ENCODE measurements at places on chromosomes 5 and 9. TPM values are rescaled to one million over a fixed set of nuclear protein-coding genes. Genes with fewer than 3 reads are reported as not detected.

The NFIB gene
- 124 TPM for total RNA-seq

- peak; percentile 91 for DNase-seq
These were observed 1.0 kb upstream of the DAB2IP start for GRCh38 chr9:121650217-121651007.

GRCh38 chr5:134949316-134949715, 18.4 kb upstream of the CATSPER3 start:
- DNase-seq: no peak

DNA sequence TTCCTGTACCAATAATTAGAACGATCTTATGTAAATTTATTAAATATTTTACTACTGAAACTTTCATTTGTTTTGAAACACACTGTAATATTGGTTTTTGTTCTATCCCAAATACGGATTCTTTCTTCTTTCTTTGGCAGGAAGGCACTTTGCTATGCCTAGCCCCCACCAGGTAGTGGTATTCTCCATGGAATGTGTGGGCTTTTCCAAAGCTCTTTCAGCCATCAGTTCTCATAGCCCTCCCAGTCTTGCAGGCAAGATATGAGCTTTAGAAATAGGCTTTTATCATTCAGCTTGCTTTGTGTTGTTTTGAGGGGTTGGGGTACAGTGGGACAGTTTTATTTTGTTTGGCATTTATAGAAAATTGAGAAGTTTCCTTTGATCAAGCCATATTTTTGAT, 107.5 kb downstream of the DMXL1 start:
- DNase-seq: no peak

- DNase-seq: no peak
These were observed 116.0 kb downstream of the SLC12A2 start for GRCh38 chr5:128199611-128200010.

DNA sequence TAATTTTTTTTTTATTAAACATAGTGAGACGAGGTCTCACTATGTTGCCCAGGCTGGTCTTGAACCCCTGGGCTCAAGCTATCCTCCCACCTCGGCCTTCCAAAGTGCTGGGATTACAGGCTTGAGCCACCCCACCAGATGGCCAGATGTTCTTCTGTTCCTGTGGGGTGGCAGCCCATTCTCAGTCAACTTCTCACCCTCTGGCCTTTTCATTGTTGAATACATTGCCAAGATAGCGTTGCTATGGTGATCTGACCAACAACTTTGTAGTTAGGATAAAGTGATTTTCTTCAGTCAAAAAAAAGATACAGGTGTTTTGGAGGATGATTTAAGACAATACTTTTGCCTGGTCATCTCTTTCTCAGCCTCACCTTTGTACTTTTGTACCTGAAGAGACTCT, 109.1 kb downstream of the EGFLAM start:
- no peak for DNase-seq

DNA sequence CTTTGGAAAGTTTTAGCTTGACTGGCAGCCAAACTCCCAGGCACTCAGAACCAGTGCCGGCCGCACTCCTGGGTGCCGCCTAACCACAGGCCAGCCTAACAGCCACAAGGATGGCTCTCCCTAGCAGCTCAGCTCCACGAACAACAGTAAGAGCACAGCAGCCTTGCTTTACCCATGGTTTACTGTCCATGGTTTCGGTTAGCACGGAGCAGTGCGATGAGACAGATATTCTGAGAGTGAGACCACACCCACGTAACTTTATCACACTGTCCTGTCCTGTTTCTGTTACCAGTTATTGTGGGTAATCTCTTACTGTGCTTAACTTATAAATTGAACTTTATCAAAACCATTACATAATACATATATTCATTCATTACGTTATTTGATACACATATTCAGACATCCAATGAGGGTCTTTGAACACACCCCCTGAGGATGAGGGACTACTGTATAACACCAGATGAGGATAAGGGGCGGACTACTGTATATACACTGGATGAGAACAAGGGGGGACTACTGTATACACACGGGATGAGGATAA, 12.4 kb downstream of the CLPTM1L start:
- no peak for DNase-seq

The FAM221B gene
- total RNA-seq: not detected

The RANBP17 gene
- total RNA-seq: 28.8 TPM

GRCh38 chr9:79685577-79685976, 113.8 kb downstream of the TLE4 start:
- DNase-seq: no peak

The TRPM6 gene
- 2.3 TPM for total RNA-seq

The RANBP3L gene
- total RNA-seq: 5.1 TPM

The HMCN2 gene
- 20.7 TPM for total RNA-seq

GRCh38 chr5:91103353-91104061, 279.6 kb downstream of the ARRDC3 start:
- DNase-seq: no peak

DNA sequence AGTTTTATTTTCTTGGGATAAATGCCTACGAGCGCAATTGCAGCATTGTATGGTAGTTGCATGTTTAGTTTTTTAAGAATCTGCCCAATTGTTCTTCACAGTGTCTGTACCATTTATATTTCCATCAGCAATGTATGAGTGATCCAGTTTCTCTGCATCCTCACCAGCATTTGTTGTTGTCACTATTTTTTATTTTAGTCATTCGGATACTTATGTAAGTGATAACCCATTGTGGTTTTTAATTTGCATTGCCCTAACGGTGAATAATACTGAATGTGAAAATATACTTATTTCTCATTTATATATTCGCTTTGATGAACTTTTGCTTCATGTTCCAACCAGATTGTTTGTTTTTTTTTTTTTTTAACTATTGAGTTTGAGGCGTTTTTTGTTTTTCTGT, 33.7 kb upstream of the PWWP2A start:
- no peak for DNase-seq

The MOB3B gene
- total RNA-seq: 4.5 TPM
